ENCODE measurements at places on chromosomes 1 and 21. TPM values are rescaled to one million over a fixed set of nuclear protein-coding genes. Genes with fewer than 3 reads are reported as not detected.

Gene CCDC27
- total RNA-seq, result not detected

DNA sequence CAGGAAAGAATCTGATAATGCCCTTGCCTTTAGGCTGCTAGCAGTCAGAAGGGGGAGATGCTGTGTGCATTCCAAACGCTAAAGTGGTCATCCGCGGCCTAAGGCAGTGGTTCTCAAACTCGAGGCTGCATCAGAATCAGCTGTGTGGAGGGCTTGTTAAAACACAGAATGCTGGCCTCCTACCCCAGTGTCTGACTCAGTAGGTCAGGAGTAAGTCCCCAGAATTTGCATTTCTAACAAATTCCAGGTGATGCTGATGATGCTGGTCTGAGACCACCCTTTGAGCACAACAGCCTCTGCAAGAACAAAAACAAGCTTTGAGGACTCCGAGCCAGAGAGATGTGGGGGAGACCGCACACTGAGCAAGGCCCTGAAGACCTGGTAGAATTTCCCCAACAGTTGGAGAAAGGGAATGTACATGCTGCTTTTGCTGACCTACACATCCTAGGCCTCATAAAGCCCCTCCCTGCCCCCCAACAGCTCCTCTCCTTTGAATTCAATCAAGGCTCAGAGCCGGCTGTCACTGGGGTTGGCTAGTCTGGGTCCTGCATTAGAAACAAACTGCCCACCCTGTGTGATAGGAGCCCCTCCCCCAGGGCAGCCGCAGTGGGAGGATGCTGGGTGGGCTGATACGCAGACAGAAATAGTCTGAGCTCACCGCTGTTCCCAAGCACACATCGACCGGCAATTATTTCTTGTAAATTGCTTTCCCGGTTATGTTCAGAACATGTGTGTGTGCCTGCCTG lies 27.1 kb downstream of the SHISAL2A start:
- no peak for DNase-seq

Gene LGR6
- total RNA-seq, result 1.7 TPM

Gene SLC44A5
- 0.47 TPM for total RNA-seq

DNA sequence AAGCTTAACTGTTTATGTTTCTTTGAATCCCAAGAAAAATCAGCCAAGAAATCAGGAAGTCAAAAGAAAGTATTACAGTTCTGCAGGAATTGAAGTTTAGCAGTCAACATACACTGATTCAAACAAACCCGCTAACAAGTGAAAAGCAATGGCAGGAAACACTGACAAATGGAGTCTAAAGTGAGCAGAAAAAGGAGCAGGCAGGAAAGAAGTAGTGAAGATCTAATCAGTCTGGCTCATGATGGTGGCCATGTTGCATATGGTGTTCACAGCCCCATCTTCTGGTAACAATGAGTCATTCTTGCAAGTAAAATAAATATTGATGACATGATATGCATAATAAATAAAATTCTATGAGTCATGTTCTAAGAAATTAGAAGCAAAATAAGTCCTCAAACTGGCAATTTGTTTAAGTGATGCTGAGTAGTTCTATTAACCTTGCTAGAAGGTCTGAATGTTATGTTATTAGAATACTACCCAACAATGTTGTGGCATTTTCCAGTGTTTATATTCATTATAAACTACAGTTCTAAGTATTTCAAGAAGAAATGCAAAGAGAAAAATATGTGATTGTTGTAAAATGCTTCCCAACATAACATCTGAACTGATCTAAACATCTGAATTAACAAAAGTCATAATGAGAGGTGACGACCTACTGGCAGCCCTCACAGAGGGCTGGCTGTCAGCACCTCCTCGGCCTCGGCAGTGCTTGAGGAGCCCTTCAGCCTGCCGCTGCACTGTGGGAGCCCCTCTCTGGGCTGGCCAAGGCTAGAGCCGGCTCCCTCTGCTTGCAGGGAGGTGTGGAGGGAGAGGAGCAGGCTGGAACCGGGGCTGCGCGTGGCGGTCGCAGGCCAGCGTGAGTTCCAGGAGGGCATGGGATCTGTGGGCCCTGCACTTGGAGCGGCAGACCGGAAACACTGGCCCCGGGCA lies 5.7 kb upstream of the ACBD6 start:
- no peak for DNase-seq

- no peak for DNase-seq
These were observed 478.9 kb upstream of the CAMK1G start for GRCh38 chr1:209104646-209105045.

GRCh38 chr1:53121319-53122172 lies 20.9 kb downstream of the SLC1A7 start:
- DNase-seq, result no peak

DNA sequence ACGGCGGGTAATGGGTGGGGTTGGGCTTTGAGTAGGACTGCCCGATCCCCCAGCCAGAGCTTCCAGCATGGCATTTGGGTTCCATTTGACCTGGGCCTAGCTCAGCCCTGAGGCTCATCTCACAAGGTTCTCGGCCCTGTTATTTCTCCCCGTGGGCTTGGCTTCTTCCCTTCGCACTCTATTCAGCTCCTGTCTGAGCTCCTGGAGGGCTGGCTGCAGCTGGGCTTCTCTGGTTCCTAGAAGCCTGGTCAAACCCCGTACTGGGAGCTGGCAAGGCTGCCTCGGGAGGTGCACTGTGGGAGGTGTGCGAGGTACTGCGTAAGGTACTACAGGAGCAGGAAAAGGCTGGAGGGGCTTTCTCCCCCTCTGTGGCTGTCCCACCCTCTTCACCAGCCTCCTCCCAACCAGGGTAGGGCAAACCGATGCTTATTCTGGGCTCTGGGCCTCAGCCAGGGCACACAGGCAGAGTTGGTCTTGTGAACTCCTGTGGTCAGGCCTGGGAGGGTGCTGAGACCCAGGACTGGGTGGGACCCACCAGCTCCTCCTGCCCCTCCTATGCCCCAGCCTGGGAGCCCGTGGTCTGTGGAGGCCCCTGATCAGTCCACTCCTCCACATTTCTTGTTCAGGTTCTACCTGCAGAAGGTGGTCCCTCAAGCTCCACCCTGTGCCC lies 814 bp downstream of the A3GALT2 start:
- DNase-seq, result peak; percentile 44

Gene RNF186
- total RNA-seq, result not detected
